NCI-H1930 (cell line): ENCODE measurements at places on chromosomes 12 and 14.
A peak's percentile ranks its signal among the peaks of the same experiment; 100 is the strongest.

GRCh38 chr12:48940181-48940580 lies 14.9 kb upstream of the FKBP11 start:
- DNase-seq = no peak

- no peak for DNase-seq
Measured at GRCh38 chr14:86858031-86858430, 1135.0 kb downstream of the GALC start.

GRCh38 chr14:65433646-65434045 lies 21.1 kb downstream of the FUT8 start:
- no peak for DNase-seq

- no peak for DNase-seq
Measured at GRCh38 chr12:41055875-41056577, 132.1 kb upstream of the PDZRN4 start.

- DNase-seq = no peak
Measured at GRCh38 chr12:52691076-52691840, 11.1 kb upstream of the KRT1 start.

DNA sequence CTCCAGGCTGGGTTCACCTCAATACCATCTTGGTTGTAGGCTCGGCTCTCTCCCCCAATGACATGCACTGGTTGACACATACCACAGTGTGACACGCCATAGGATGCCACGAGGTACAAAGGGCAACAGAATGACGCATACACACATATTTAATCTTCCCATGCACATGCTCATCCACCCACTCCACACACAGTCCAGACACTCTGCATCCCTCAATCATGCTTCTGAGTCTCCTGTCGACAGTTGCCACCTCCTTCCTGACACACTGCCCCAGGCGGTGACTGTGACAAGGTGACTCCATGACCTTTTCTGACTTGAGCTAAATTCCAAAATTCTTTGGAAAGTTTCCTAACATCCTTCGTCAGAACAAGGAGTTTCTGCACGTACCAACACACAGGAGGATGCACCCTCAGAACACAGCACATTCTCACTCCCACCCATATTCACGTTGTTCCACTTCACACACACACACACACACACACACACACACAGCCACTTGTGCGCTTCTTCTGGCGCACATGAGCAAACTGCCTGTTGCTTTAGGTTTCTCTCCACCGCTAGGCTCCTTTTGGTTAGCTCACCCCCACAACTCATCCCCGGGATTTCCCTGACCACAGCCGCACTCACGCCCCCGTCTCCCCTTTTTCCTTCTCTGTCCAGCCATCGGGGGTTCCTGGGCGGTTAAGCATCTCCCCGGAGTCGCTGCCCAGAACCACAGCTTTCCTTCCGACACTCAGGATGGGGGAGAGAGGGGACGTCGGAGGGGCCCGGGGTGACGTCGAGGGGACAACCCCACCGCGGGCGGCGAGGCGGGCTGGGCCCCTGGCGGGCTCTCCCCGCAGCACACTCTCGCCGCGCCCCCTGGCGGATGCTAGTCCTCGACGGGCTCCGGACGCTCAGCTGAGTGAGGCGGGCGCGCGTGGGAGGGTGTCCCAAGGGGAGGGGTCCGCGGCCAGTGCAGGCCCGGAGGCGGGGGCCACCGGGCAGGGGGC lies 536 bp upstream of the WNT1 start:
- DNase-seq = peak; percentile 29

GRCh38 chr12:625998-626397 lies 37.2 kb downstream of the NINJ2 start:
- DNase-seq = no peak

DNA sequence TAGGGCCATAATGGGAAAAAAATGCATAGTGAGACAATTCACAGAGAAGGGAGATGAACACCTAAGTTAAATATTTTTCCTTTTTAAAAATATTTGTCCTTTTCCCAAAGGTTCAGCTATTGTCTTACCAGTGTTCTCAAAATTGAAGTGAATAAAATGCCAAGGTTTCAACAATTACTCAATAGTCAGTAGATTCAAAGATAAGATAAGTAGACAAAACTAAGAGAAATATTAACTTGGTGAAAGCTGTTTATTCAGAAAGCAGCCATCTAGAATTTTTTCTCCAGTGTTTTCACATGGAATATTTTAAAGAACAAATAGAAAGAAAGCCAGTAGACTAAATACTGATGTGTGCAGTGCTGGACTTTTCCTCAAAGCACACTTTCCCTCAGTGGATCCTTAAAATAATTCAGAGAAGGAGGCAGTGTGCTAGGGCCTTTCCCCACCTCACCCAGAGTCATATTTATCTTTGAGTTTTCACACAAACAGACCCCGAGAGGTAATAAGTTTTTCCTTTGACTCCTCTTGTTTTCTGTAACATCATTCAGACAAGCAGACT lies 144.5 kb upstream of the PLEKHG7 start:
- DNase-seq = no peak

DNA sequence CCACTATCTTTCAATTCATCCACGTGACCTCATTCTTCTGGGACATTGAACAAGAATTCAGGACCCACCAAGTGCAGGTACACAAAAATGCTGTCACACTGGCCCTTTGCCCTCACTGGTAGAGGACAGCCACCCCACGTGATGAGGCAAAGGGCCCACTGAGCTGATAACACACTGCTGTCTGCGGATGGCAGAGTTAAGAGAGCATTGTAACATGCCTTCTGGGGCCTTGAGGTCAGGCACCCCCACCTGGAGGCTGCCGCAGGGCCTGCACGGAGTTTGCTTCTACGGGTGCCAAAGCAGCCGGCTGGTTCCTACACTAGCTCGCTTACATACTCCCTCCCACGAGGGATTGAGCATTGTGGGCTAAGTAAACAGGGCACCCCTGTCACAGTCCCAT lies 101.0 kb downstream of the LRIG3 start:
- no peak for DNase-seq

- no peak for DNase-seq
Measured at GRCh38 chr14:33997611-33998010, 46.7 kb upstream of the EGLN3 start.

GRCh38 chr12:70590549-70591226 lies 46.5 kb downstream of the PTPRB start:
- no peak for DNase-seq

DNA sequence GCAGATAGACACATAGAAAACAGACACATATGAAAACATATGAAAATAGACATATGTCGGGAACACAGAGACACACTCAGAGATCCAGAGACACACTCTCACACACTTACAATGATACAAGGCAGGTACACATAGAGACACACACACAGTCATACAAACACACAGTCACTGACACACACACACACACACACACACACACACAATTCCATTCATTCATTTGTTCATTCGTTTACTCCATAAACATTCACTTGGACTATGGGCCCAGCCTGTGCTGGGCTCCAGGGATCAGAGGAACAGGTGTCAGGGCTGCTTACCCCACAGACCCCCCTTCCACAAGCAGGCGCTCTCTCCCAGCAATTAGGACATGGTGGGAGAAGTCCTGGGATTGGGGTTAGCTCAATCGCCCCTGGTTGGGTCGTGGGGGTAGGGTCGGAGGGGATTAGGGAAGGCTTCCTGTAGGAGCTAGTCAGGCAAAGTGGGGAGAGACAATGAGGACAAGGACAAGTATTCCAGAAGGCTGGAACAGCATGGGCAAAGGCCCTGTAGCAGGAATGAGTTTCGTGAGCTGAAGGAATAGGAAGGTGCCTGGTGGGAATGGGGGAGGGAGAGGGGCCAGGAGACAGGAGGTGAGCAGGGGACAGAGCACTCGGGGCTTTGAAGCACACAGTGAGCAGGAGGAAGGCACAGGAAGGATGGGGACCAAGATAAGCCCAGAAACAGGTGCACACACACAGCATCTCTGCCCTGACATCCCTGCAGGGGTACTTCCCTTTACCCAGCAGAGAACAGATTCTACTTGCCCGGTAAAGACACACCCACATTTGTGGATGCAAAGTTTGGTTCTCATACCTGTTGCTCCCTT lies 6.5 kb downstream of the RASAL1 start:
- DNase-seq = no peak

GRCh38 chr14:64763085-64763782 lies 59.0 kb downstream of the PLEKHG3 start:
- DNase-seq = no peak

GRCh38 chr12:57832966-57833365 lies 13.6 kb downstream of the CTDSP2 start:
- no peak for DNase-seq

DNA sequence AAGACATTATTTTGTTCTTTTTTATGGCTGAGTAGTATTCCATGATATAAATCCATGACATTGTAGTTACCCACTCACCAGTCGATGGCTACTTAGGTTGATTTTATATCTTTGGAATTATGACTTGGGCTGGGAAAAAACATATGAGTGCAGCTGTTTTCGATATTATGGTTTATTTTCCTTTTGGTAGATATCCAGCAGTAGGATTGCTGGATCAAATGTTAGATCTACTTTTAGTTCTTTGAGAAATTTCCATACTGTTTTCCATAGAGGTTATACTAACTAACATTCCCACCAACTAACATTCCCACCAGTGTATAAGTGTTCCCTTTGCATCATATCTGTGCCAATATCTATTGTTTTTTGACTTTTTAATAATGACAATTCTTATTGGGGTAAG lies 29.9 kb upstream of the PTPRR start:
- DNase-seq = no peak
